NCI-H1436 (cell line): ENCODE measurements at places on chromosomes 2 and 18.
A peak's percentile ranks its signal among the peaks of the same experiment; 100 is the strongest.

- no peak for DNase-seq
Measured at GRCh38 chr2:30583204-30583749, 136.2 kb downstream of the LCLAT1 start.

- DNase-seq: peak; percentile 82
Measured at GRCh38 chr18:76982841-76983583, 149.6 kb downstream of the MBP start.

DNA sequence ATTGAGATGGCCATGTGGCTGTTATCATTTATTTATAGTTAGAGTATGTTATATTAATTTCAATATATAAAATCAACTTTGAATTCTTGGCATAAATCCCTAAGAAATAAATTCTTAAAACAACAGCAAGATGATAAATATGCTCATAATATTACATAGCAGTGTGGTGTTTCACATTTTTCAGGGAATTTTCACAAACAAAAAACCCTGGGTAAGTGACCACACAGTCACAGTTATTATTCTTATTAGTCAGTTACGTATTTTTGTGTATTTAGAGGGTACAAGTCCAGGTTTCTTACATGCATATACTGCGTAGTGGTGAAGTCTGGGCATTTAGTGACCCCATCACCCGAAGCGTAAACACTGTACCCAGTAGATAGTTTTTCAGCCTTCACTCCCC lies 289.5 kb upstream of the REV1 start:
- no peak for DNase-seq

GRCh38 chr18:8477615-8478014 lies 131.6 kb upstream of the RAB12 start:
- no peak for DNase-seq

- no peak for DNase-seq
Measured at GRCh38 chr2:16406496-16407289, 258.9 kb downstream of the CYRIA start.

GRCh38 chr2:197174539-197175094 lies 136.0 kb downstream of the ANKRD44 start:
- DNase-seq: no peak

DNA sequence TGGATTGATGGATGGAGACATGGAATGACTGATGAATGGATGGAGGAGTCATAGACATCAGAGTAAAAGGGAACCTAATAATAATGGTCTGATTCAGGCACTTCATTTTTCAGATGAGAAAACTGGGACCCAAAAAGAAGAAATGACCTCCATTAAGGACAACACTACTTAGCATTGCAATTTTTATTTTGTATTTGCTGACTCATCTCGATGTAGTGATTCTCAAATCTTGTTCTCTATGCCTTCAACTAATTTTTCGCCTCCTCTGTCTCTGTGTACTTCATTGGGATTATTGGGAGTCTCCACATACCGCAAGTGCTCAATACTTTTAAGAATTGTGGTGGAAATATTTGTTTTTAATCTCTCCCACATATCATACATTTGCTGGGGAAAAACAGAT lies 446.2 kb upstream of the FSHR start:
- no peak for DNase-seq

- DNase-seq: no peak
Measured at GRCh38 chr2:156156580-156156979, 175.9 kb downstream of the NR4A2 start.

- DNase-seq: peak; percentile 23
Measured at GRCh38 chr18:61929881-61930640, 37.3 kb upstream of the RNF152 start.
